BJ (cell line): ENCODE measurements at places on chromosomes 7 and 10.

- no peak for DNase-seq
Measured at GRCh38 chr7:103379270-103379975, 32.0 kb downstream of the PSMC2 start.

DNA sequence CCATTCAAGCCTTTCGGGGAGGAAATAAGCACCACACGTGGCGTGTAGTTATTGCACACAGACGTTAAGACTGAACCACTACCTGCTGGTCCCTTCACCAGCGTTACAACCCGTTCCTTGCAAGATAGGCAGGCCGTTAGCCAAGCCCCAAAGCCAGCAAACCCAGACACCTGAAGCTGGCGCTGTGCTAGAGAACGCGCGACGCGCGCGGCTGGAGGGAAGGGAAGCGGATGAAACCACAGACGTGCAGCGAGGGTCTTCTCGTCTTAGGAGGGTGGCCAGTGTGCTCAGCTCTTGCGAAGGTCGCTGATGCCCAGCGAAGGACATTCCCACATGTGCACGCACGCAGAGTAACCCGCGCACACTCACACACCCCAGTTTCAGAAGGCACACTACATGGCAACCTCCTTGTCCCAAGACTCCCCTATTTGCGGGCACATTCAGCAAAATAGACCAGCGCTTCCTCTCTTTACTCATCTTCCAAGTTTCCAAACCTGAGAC is 980 bp downstream of the TMEM26 start:
- DNase-seq, result no peak

- DNase-seq, result no peak
Measured at GRCh38 chr7:131774419-131775220, 218.2 kb upstream of the PODXL start.

DNA sequence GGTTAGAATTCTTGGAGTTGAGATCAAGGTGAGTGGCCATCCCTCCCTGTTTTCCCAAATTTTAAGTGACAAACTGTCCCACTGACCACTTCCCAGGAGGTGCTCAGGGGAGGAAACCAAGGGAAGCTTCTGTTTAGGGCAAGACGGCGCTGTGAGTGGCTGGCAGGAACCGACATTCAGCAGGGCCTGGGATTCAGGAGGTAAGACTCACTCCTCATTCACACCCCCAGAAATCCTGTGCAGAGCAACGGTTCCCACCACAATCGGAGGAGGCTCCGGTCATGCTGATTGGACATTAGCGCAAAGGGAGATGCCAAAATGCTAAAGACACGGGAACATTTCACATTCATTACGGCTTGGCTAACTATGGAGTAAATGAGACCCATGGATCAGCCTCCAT is 200.9 kb downstream of the GRID1 start:
- no peak for DNase-seq

- no peak for DNase-seq
Measured at GRCh38 chr7:156604311-156604710, 36.3 kb upstream of the RNF32 start.

DNA sequence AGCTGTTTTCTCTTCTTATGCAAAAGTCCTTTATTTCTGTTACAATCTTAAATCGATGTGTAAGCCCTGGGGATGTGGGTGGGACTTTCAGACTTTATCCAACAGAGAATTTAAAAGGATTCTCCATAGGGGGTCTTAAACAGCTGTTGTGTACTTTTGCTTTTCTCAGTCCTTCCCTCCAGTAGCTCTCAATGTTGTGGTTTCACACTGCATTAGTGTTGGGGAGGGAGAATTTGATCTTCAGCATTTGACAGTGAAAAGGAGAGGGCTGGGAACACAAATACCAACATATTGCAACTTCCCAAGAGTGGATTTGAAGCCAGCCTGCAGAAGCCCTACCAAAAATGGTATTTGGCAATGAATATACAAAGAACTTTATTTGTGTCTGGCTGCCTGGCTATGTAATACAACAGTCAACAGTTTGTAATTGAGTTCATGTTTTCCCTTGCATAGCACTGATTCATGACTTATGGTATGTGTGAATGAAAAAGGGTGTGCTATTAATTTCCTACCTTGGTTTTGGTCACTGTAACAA is 80.1 kb upstream of the CAPZA2 start:
- DNase-seq, result peak; percentile 66
